NCI-H1092 treated with DMSO at 0.1 percent for 48 hours (cell line): ENCODE measurements at places on chromosomes 5 and 9.

DNA sequence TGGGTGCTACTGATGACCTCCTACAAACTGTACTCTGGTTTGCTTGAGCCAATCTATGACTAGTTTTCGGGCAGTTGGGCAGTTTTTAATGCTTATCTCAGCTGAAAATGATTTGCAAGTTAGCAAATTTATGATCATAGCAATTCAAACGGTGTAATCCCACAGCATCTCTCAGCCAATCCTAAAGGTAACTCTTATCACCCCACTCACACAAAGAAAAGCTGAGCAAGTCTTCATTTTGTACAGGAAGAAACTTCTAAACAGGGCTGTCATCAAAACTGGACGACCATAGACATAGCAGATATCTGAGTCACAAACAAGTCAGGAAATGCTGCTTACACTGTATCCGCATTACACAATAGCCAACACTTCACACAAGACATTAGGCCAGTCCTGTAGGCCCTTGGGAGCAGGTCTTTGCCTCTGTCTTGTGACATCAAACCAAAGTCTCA is 2.6 kb upstream of the ENC1 start:
- no peak for DNase-seq

- no peak for DNase-seq
These were observed 254.8 kb downstream of the ADGRV1 start for GRCh38 chr5:90813392-90813791.

- DNase-seq: no peak
These were observed 31.2 kb downstream of the CNOT6 start for GRCh38 chr5:180525399-180525798.

DNA sequence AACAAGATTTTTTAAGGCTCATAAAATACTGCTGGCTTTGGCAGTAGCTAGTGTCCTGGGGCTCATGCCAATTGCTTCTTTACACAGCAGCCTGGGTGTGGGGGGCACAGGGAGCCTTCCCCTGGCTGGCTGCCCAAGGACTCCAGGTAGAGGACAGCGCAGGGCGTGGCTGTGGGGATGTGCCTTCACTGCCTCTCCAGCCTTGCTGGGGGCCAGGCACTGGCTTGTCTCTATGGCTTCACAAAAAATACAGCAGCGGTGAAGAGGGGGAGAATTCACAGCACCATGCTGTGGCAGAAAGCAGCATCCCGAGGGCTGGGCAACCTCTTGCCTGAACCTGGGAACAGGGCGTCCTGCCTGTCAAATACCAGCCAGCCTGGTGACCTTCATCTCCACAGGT is 57.4 kb downstream of the DAP start:
- DNase-seq: peak; percentile 6

GRCh38 chr5:88304356-88304755 is 35.7 kb upstream of the TMEM161B start:
- no peak for DNase-seq

DNA sequence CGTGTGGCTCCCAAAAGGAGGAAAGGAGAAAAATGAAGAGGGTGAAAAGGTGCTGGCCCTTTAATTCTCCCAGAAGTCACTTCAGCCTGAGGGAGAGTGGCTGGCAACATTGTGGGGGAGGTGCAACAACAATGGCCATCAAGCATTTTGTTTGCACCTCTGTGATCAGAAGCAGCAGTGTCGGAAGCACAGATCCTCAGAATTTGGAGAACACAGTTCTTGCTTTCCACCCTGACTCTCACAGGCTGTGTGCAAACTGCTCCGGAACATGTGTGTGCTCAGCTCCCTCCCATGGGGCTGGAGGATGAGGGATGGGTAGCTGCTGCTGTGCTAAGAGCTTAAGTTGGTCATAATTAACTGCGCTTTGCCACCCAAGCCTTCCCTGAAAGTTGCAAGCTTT is 127.1 kb downstream of the DPYSL3 start:
- DNase-seq: no peak

- no peak for DNase-seq
These were observed 1.5 kb upstream of the IL17B start for GRCh38 chr5:149380466-149381121.

DNA sequence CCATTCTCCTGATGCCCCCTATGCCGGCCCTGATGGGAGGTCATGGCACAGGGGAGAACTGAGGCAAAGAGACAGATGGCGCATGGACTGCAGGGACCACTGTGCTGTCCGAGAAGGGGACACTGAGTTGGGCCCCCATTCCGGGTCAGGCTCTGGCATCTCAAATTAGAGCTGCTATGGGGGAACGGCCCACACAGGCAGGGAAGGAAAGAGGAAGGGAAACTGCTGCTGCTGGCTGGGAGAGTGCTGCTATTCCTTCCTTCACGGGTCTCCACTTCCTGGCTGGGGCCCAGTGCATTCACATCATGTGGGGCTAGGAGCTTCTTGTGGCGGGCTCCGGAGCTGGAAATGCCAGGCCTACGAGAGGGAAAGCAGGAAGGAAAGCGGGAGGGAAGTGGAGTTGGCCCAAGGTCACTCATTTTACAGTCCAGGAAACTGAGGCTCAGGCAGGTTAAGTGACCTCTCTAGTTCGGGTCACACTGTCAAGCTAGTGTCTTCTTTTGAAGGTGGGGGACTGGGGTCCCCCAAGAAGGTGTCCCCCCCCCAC is 1.3 kb upstream of the CARD19 start:
- DNase-seq: no peak

GRCh38 chr9:109192732-109193361 is 25.8 kb upstream of the FRRS1L start:
- peak; percentile 61 for DNase-seq

- no peak for DNase-seq
These were observed 39.4 kb downstream of the HOMER1 start for GRCh38 chr5:79474367-79475151.

DNA sequence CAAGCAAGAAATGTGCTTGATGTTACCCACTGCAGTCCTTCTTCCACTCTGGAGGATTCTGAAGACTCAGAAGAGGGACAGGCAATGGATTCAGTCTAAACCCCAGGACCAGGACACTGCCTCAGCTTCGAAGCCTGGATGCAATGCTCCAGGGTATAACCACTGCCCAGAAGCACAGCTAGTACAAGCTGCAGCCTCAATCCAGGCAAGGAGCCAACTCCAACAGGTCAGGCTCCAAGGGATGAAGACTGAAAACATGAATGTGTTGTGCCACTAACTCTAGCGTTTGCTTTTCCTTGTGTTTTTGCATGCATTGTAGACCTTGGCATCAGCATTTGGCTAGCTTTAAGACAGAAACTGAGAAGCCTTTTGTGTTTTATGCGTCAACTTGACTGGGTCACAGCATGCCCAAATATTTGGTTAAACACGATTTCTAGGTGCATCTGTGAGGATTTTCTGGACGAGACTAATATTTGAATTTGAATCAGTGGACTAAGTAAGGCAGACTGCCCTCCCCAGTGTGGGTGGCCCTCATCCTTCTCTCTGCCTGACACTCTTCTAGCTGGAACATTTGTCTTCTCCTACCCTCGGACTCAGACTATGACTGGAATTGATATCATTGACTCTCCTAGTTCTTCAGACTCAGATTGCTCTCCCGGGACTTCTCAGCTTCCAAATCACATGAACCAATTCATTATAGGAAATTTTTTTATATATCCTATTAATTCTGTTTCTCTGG is 20.5 kb upstream of the GPX3 start:
- DNase-seq: peak; percentile 61

- DNase-seq: no peak
These were observed 31.2 kb downstream of the PTPN3 start for GRCh38 chr9:109466623-109467590.

GRCh38 chr5:36417221-36417620 is 115.5 kb upstream of the RANBP3L start:
- no peak for DNase-seq

- DNase-seq: no peak
These were observed 2.0 kb downstream of the DENND1A start for GRCh38 chr9:123927625-123928532.

DNA sequence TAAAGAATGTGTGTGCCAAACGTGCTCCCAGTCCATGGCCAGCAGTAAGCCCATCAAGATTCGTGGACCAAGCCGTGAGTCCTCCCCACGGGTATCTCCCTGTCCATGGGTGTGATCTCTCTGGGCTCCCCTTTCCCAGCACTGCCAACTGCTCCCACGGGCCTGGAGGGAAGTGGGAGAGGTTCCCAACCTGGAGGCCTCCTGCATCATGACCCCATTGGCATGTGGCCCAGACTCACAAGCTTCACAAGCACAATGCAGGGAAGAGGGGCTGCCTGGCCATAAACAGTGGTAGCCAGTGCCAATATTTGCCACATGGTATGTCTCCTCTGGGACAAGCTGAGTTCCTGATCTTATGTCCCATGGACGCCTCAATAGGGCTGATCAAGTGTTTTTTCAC is 59.1 kb downstream of the ABLIM3 start:
- DNase-seq: no peak

GRCh38 chr5:2068531-2068930 is 185.8 kb upstream of the IRX4 start:
- DNase-seq: no peak

- peak; percentile 8 for DNase-seq
These were observed 751.6 kb downstream of the TLR4 start for GRCh38 chr9:118455788-118456187.

- no peak for DNase-seq
These were observed 34.0 kb downstream of the GLT6D1 start for GRCh38 chr9:135605238-135605781.

GRCh38 chr5:79529110-79529509 is 15.2 kb upstream of the HOMER1 start:
- DNase-seq: no peak

DNA sequence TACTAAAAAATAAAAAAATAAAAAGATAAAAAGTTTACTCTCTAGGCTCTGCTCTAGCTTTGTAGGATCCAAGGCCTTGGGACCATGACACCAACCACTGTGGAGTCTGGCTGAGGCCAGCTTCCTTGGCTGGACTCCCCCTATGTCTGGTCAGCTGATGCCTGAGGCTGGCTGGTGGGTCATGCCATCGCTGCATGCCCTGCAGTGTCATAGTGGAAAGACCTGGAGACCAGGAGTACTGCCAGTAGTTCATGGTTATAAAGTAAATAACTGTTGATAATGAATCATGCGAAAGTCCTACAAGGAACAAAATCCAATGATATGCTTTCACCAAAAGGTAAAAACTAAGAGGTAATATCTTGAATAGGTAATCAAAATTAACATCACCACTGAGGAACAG is 43.2 kb downstream of the GARNL3 start:
- no peak for DNase-seq

- DNase-seq: no peak
These were observed 565.0 kb downstream of the CETN3 start for GRCh38 chr5:89844548-89844947.

DNA sequence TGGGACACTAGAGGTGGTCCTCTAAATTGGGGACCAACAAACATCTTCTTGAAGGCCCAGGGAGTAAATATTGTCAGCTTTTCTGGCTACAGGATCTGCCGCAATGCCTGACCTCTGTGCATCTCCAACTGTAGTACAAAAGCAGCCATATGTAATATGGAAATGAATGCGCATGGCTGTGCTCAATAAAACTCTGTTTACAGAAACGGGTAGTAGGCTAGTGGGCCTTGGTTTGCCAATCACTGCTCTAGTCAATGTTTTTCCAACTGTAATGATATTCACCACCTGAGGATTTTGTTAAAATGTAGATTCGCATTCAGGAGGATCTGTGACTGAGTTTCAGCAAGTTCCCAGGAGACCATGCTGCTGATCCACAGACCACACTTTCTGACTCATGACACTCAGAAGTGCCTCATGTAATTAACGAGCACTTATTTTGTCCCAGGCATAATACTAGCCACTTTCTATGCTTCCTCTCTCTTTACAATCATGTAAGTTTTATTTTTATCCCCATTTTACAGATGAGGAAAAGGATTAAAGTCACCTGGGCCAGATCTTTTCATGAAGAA is 96.9 kb downstream of the MED27 start:
- no peak for DNase-seq

- DNase-seq: no peak
These were observed 98.0 kb downstream of the MACIR start for GRCh38 chr5:103356350-103357091.

DNA sequence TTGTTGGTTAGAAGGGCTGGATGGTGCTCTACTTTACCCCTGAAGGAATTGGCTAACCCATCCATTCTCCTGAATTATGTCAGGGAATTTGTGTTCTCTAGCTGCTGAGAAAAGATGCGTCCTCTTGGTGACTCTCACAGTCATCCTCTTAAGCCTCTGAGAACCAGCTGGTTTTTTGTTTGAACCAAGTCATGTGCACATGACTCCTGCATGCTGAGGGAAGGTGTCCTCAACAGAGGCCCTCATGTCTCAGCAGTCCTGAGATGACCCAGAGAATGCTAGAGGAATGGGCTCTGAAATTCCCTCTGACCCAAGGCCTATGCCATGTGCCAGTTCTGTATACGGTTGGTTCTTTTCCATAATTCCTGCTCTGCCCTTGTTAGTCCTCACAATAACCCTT is 10.4 kb upstream of the C5orf63 start:
- no peak for DNase-seq

- DNase-seq: no peak
These were observed 29.6 kb upstream of the OTULINL start for GRCh38 chr5:14552017-14552416.

DNA sequence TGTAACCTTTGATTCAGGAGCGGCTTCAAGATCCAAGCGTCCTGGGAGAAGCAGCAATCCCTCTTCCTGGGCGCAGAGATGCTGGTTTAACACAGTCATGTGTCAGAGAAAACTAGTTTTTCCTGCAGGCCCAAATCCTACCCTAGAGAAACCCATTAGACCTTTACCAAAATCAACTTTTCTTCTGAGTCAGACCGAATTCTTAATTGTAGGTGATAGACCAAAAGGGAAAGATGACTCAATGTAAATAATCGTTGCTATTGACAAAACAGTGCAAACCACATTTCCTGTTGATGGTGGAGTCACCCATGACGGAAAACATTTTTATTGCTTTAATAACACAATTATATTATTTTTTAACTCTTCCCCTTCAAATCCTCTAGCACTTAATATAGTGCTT is 40.1 kb downstream of the SLC1A1 start:
- DNase-seq: no peak

DNA sequence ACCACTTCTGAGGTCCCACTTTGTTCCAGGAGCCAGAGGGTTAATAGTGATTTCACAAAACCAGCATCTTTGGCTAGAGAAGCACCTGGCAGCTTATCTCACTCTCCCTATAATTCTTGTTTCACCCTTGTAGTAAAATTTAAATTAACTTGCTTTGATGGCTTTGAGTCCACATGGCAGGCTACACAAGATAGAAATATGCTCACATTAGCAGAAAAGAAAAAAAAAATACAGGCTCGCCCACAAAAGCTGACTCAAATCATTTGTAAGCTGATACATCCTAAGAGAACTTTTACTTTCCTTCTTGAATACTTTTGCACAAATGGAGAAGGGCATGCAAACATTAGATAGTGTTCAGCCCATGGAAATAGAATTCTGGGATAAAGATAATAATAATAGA is 36.2 kb downstream of the TNFSF15 start:
- no peak for DNase-seq
